ENCODE measurements at places on chromosomes 5 and 9.

DNA sequence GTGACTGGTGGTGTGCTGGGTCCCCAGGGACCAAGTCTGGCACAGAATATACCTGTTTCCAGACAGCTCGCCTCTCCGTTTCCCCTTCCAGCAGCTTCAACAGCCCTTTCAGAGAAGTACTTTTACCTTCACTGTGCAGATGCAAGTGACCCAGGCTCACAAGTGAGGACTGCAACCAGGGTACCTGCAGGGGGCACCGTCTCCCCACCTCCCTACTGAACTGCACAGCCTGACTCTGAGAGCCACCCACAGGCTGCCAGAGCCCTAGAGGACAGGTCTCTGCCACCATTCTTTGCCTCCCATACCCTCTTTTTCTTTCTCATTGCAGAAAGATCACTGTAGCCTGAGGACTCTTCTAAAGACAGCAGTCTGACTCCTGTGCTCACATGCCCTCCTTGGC, 15.4 kb downstream of the IL9 start:
- DNase-seq = no peak

DNA sequence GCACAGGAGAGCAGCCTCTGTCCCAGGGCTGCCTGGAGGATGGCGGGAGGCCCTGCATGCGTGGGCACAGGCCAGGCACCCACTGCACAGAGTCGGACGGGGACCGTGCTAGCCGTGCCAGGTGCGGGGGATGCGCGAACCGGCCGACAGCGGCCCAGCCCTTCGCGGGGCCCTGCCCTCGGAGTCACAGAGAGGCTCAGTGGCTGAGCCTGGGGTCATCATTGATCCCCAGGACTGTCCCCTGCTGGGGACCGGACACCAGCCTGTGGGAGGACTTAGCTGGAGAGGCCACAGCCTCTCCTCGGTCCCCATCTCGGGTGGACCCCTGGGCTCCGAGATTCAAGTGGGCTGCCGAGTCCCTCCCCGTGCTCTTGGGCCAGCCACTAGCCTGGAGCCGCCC, 19.1 kb upstream of the LAMC3 start:
- DNase-seq = no peak

- DNase-seq = no peak
Measured at GRCh38 chr5:79562351-79563246, 48.7 kb upstream of the HOMER1 start.

- DNase-seq = no peak
Measured at GRCh38 chr9:37085233-37085632, 35.1 kb upstream of the ZCCHC7 start.

DNA sequence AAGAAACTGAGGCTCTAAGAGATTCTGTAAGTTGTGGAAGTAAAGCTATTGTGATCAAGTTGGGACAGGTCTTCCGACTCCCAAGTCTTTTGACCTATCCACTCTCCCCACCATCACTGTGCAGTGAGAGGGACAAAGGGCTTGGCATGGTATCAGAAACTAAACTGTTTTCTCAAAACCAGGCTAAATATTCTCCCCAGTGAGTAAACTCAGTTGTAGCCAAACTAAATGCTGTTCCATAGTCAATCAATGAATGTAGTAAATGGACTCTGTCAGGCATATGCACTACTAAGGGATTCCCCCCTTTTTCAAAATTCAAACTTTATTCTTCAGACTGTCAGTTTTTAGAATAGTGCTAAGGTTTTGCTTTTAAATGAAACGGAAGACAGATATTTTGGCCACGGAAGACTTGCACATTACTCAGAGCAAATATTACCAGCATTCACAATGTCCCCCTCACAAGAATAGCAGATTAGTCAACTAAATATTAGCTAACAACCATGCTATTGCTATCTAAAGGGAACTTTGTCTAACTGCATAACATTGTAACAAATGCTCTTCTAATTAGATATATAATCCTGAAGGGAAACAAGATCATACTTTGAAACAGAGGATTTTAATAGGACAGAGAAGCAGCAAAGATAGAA, 7.1 kb downstream of the PRKAA1 start:
- DNase-seq = no peak

DNA sequence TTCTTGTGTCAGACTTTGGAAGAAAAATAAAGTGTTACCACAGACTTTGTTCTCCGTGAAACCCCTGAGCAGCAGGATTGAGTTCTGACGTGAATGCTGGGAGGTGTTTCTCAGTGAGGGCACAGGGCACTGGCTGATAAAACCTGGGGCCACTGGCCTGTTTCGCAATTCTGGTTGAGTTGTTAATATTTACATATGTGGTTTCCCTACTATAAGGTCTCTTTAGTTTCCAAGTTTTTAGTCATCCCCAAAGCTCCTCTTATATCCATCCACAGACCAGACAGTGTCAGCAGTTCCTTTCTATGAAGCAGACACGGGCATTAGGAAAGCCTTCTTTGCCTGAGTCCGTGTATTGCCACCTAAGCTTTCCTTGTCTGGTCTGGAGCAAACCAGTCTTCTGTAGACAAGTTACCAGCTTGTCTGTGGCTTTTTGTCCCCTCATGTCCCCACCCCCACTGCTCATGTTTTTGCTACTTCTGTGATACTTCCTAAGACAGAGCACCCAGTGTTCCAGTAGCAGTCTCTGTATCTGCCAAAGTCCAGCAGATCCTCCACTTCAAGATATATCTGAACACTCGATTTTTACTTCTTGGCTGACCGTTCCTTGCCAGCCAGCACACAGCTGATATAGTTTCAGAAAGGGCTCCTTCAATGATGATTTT, 42.0 kb downstream of the ACO1 start:
- DNase-seq = no peak

DNA sequence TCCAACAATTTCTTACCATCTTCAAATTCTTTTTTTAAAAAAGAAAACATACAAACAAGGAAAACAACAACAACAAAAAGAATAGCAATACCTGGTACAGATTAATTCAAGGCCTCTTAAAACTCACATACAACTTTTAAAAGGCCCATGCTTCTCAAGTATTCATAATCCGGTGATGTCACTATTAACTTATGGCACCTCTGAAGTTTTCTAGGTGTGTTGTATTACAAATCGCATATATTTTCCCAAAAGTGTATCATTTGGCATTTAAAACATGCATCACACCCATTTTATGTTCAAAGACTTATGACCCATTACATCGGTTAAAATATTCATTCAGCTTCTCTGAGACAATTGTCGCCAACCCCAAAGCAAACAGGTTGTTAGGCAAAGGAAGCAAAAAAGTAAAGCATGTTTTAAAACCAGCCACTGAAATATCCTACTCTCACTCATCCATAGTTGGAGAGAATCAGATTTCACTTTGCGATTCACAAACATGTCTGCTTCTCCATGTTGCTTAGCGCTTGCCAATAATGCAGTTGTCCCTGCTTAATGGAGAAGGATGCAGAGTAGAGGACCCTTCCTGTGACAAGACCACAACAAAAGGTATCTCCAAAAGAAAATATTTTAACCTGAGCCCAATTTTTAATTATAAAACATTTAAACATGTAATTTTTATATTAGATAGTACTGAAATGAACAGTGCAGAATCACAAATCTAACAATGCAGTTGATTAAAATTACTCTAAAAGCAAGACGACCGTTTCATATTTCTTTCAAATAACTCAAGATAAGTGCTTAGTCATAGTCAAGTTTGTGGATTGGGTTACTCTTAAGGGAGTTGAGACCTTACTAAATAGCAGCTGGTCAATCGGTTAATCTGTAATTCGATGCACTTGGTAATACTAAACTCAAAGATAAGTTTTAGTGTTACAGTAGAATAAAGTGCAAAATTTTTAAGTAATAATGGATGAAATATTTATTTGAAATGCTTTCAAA, 1.6 kb downstream of the SKP1 start:
- no peak for DNase-seq

GRCh38 chr5:113321276-113321675, 113.5 kb downstream of the TSSK1B start:
- DNase-seq = no peak

- DNase-seq = no peak
Measured at GRCh38 chr5:38367410-38367809, 109.1 kb downstream of the EGFLAM start.

- no peak for DNase-seq
Measured at GRCh38 chr9:90979639-90980038, 178.0 kb downstream of the SYK start.

DNA sequence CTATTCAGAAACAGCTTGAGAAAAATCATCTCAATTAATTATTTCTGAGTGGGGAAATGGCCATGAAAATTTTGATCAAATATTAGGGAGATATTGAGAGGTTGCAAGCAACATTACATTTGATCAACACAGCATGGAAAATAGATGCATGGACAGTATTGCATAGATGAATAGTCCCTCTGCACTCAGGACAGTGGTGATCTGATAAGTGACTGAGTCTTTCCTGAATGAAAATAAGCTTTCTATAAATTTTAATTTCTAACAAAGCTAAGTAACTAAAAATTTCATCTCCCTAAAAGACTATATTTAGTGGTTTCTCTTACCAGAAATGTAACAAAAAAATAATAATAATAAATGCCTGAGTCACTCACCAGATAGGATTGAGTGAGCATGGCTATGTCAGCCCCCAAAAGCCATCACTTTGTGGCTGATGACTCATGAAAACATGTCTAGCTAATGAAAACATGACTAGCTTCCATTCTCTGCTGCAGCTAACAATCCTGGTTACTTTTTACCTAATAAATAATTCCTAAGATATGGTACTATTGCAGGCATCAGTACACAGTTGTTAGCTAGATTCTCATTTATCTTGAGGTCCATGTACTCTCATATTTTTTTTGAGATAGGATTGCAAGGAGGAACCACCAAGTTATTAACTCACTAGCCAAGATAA, 1294.8 kb upstream of the ACO1 start:
- no peak for DNase-seq

DNA sequence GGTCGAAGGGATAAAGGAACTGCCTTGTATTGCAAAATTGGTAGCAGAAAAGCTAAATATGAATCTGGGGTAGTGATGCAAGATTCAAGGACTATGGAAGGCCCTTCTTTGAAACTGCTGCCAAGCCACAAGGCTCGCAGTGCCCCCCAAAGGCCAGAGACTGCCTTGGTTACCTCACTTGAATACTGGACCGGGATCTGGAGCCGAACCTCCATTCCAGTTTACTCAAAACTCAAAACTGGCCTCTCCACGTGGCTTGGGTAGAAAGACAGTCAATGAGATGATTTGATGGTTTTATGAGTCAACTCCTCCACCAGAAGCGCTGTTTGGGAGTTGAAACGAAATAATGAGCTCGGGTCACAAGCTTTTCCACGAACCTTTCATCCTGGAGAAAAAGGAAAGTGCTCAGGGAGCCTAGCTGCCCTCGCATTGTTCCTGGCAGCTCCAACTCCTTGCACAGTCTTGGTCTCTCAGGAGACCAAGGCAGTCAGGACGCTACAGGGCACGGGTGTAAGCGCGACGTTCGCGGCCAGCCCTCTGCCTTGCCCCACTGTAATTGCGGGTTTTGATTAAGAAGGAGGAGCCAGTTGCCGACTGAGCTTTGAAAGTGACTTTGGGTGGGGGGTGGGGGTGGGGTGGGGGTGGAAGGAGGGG, 2.8 kb downstream of the ST8SIA4 start:
- DNase-seq = no peak

DNA sequence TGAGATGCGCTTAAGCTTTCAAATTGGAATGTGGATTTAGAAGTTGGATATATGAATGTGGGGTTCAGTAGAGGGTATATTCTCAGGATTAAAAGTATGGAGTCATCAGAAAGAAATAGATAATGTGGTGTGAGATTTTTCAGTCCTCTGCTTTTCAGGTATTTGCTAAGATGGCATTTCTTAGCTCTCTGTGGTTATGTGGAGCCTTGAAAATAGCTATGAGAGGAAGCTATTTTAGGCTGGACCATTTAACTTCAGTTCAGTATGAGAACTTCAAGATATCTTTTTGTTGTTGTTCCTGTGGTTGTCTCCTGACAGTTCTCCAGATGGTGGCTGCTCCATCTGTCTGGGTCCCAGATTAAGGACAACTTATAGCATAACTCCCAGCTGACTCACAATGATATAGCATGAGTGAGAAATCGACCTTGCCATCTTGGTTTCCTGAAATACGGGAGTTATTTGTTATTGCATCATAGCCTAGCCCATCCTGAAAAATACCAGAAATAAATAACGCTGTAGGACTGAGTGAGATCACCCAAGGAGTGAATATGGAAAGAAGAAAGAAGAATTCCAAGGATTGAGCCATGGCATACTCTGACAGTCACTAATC, 461.5 kb downstream of the ANXA1 start:
- DNase-seq = no peak

- no peak for DNase-seq
Measured at GRCh38 chr9:124352616-124353015, 62.6 kb downstream of the PSMB7 start.

DNA sequence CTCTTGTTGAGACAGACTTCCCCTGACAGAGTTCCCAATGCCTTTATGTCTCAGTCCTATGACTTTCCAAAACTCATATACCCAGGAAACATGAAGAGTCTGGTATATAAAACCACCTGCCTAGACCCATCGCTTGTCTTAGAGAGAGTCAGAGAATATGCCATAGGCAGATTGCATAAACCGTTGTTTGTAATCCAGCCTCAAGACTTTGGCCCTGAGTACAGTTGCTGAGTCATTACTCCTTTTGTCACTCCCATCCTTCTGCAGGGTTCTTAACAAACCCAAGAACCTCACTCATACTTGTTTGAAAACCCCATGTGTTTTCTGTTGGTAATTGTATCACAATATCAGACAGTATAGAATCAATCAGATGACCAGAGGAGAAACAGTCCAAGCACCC, 616.3 kb downstream of the SLCO4C1 start:
- no peak for DNase-seq

DNA sequence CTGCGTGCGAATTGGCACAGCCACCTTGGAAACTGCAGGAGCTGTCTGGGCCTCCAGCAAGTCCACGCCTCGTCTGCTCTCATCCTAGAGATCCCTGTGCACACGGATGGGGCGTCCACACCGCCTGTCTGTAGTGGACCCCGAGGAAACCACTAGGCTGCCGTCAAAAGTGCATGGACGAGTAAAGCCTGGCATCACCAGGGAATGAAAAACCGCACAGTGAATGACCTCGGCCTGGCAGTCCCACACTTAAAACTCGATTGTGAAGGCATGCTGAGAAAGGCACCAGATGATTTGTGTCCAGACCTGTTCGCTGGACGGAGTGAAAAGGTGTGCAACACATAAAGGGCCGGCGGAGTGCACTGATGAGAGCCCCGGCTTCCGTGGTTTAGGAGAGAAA, 50.8 kb downstream of the MRPL36 start:
- DNase-seq = no peak

- DNase-seq = no peak
Measured at GRCh38 chr9:99127356-99128132, 22.6 kb downstream of the TGFBR1 start.

GRCh38 chr9:23492126-23493002, 333.7 kb downstream of the ELAVL2 start:
- no peak for DNase-seq

GRCh38 chr5:168614661-168615060, 35.5 kb upstream of the PANK3 start:
- DNase-seq = no peak

Data from activated effector memory CD4-positive, alpha-beta T cell treated with Interleukin-2 at 50 U/mL for 16 hours (primary cell).